Ovary (tissue), 10 donors: ENCODE measurements at places on chromosomes 1 and 21.

DNA sequence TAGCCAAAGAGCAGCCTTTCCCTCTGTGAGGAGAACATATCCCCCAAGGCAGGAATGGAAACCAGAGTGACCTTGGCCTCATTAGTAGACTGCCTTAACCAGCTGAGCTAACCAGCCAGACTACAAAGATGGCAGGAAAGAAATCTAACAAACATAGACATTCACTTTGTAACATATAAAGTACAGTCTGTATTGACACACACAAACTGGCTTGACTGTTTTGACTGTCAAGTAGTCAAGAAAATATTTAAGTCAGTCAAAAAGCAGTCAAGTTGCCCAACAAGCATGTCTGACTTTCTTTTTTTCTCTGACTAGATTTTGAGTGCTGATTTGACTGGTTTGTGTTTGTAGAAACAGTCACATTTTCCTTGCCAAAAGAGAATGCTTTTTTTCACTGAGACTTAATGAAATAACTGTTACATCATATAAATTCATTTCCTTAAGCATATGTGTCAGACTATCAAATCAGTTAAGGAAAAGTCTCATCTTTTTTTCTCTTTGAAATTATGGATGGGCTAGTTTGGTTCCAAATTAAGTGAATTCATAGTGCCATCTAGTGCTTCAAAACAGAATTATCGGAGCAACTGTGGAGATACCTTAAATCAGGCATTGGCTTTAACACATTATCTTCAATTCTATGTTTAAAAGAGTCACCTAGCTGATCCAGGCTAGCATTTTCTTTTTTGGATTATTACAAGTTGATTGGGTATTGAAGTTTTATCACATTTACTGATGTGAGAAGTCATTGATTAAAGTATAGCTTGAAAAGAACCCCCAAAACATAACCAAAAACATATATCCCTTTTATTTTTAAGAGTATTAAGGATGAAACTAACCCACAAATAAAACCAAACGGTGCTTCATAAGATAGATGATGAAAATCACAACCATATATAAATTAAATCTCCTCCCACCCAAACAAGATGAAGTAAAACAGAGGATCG is 75.0 kb downstream of the ATP6V1G3 start:
- DNase-seq: no peak

DNA sequence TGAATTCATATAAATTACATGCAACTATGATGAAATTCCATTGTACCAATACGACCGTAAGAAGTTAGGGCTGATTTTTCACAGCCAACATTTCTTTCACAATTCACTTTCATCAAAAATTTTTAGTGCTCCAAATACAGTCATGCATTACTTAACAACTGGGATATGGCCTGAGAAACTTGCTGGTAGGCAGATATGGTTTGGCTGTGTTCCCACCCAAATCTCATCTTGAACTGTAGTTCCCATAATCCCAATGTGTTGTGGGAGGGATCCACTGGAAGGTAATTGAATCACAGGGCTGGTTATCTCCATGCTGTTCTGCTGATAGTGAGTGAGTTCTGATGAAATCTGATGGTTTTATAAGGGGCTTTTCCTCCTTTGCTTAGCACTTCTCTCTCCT is 244.4 kb downstream of the AKT3 start:
- no peak for DNase-seq

DNA sequence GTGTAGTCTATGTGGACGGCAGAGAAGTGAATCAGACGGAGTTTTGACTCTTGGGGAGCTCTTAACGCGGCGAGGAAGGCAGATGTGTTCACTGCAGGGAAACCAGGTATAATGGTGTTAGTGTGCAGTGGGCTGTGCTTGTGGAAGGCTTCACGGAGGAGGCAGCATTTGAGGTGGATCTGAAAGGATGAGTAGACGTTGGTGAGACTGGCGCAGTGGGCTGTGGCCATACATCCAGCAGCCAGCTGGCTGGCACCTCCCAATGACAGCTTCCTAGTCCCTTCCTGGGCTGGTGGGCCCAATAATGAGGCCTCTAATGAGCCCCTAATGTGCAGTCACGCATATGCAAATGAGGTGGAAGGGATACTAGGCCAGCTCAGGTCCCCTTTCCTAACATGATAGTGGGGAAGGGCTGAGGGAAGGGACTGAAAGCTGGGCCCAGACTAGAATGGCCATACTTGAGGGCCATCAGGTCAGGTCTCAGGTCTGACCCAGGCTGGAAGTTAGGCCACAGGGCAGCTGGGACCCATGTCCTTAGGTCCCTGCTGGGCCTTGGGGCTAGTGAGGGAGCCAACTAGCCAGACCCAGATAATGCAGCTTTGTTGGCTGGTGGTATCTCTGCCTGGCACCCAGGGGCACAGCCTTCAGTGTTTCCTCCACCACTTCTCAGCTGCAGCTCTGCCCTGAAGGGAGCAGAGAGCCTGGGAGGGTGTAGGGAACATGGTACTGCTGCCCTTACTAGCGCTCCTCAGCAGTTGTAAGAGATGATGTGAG is 3.8 kb downstream of the MAP7D1 start:
- no peak for DNase-seq

GRCh38 chr1:228933753-228934152 is 198.5 kb downstream of the RHOU start:
- DNase-seq: no peak

- DNase-seq: no peak
These were observed 42.8 kb downstream of the POFUT2 start for GRCh38 chr21:45244799-45245340.

DNA sequence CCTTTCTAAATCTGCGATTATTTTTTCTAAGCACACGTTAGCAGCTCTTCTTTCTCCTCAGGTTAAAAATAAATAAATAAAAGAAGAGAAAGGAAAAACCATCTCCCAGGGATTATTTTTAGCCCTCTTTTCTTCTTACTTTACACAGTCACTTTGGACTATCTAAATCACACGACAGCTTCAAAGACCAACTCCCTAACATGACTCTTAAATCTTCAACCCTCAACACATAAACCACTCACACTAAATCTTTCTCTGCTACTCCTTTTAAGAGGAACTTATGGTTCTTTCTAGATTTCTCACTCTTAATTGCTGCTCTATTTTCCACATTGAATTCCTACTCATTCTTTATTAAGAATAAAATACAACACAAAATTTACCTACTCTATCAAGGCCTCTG is 1095.0 kb upstream of the B3GALT2 start:
- no peak for DNase-seq

GRCh38 chr1:245092638-245092976 is 62.2 kb upstream of the KIF26B start:
- DNase-seq: no peak

- no peak for DNase-seq
These were observed 73.6 kb downstream of the SMYD2 start for GRCh38 chr1:214354440-214355148.

DNA sequence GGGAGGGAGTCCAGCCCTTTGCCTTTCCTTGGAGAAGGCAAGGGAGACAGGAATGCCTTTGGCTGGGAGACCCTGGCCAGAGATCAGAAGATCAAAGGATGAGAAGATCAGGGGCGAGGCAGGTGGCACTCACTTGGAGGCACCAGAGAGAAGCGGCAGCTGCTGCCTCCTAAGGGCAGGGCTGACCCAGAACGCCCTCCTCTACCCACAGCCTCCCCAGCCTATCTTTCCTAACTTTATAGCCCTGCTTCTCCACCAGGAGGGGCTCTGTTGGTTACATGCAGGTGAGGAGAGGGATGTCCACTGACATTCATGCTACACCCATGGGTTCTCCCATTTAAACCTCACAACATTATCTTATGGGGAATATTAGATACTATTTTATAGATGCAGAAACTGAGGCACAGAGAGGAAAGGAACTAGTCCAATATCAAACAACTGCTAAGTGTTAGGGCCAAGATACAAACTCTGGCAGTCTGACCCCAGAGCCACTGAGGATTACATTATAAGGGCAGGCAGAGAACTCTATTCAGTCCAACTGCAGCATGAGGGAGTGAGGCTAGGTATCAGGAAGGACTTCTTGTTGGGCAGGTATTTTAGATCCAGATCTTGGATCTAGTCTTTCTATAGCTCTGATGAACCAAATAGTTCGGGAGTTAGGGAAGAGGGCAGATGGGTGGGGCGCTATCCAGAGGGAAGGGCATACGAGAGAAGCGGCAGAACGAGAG is 19.9 kb downstream of the LGR6 start:
- DNase-seq: no peak

DNA sequence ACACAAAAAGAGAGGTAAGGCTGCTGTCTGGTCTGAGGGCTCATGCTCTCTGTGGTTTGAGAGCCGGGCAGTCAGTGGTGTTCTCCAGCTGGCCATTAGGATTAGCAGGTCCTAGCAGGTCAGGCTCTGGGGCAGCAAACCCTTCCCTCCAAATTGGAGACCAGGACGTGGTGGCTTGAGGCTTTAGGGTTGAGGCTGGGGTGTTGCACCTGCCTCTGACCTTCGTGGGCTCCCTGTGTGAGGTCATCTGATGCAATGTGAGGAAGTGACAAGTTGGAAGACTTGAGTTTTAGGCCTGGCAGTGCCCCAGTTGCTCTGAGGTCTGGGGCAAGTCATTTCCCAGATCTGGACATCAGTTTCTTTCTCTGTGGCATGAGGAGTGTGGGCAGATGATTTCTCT is 24.4 kb downstream of the SZRD1 start:
- DNase-seq: no peak

- DNase-seq: no peak
These were observed 1.2 kb downstream of the HSPG2 start for GRCh38 chr1:21935891-21936365.

DNA sequence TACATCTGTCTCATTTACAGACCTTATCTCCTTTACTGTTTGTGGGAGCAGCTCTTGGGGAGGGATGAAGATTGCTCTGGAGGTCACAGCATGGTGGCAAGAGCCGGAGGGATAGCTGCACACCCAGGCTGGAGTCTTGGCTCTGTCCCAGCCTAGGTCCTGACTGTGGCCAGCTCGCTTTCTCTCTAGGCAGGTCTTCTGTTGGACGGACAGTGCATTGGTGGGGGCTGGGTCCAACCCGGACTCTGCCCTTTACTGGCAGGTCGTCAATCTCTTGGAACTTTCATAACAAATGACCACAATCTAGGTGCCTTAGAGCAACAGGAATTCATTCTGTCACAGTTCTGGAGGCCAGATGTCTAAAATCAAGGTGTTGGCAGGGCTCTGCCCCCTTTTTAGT is 319.8 kb upstream of the C1orf174 start:
- DNase-seq: no peak

- no peak for DNase-seq
These were observed 9.7 kb upstream of the GPR61 start for GRCh38 chr1:109529881-109530456.

- DNase-seq: no peak
These were observed 434 bp downstream of the CLDN17 start for GRCh38 chr21:30166171-30166570.

DNA sequence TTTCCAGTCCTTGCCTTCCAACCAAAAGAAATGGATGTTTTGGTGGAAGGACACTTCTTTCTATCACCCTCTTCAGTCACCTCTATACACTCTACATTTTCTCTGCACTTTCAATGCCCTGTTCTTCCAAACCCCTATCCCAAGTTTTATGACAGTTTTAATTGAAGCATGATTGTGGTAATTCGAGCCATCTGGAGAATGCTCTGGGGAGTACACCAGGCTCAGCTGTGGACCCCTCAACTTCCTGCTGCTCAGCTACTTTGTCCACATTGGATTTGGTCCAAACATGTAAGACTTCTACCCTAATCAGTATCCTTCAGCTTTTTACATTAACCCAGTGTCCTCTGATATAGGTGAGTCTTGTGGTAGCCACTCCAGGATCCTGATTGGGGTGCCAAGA is 129.6 kb downstream of the SYT2 start:
- DNase-seq: no peak

DNA sequence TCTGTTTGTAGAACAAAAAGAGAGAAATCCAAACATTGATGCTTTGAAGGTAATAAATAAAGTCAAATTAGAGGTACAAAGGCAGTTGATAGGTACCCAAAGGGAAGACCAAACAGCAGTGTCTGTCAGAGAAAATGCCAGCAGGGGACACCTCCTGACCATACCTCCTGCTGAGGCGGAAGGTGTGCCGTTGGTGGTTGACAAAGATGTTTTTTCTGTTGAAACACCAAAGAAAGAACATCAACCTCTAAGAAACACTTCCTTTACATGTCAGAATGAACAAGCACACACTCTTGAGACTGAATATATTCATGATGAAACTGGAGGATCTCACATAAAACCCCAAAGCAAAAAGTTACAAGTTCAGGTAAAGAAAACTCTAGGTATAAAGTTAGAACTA is 128.3 kb downstream of the MACF1 start:
- DNase-seq: no peak

GRCh38 chr1:157955857-157956256 is 37.6 kb upstream of the KIRREL1 start:
- no peak for DNase-seq

GRCh38 chr1:234610061-234610665 is at the start of gene IRF2BP2:
Gene IRF2BP2 (minus strand): TSS chr1:234610178. CDS start chr1:234609494, 684 bp downstream.
- peak; percentile 89 for DNase-seq

DNA sequence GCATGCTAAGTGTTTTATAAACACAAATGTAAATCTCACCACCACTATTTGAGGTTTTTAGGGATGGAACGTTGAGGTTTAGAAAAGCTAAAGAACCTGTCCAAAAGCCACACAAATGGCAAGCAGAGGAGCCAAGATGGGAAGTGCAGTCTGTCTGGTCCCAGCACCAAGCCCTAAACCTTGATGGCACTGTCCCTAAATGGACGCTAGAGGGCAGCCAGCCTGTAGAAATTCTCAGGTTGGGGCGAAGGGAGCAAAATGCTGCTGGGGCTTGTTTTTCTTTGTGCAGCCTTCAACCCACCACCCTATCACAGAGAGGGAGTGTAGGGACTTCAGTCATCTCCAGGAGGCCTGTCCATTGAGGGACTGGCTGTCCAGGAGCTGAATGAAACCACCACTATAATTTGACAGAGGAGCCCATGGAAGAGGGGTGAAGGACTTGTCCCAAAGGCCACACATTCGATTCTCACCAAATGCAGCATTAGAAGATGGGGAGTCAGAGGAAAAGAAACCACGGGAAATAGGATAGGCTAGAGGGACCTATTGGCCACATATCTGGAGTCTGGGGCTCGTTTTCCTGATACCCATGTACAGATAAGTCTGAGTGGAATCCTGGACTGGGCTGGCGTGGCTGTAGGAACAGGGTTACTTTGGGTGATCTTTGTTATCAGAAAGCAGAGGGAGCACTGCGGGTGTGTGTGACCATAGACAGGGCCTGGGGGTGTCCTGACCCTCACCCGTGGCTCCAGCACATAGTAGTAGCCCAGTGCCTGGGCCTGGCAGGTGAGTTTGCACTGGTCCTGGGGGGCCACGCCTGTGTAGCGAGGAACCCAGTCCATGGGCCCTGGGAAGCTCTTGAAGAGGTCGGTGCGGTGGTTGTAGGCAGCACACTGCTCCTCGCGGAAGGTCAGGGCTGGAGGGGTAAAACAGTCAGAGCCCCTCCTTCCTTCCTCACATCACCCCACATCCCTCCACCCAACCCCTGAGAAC is 6.1 kb downstream of the ADAMTS4 start:
- no peak for DNase-seq

GRCh38 chr1:154780541-154780940 is 89.5 kb downstream of the KCNN3 start:
- DNase-seq: no peak
